Kidney (tissue), 22 donors: ENCODE measurements at places on chromosomes 5 and 9. TPM values are rescaled to one million over a fixed set of nuclear protein-coding genes. Genes with fewer than 3 reads are reported as not detected.

The CXCL14 gene
- total RNA-seq: 104 TPM

DNA sequence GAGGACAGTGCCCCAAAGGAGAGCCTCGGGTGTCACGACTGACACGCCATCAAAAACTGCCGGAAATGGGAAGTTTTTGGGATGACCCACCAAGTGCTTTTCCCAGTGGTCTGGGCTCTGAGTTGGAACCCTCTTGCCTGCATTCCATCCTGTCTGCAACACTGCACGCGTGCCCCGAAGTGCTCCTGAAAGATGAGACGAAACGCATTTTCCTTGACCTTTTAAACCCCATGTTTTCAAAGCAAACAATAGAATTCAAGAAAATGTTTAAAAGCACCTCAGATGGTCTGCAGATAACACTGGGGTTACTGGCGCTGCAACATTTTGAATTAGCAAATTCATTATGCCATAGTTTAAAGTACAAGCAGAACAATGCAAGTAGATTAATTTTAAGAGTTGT, 92.9 kb downstream of the ANKRD18A start:
- no peaks in the 10 kb centered on the region for H3K27me3 ChIP-seq
- no peaks in the 10 kb centered on the region for H3K36me3 ChIP-seq
- H3K27ac ChIP-seq: no peak overlapping the region
- no peaks in the 10 kb centered on the region for H3K4me1 ChIP-seq

DNA sequence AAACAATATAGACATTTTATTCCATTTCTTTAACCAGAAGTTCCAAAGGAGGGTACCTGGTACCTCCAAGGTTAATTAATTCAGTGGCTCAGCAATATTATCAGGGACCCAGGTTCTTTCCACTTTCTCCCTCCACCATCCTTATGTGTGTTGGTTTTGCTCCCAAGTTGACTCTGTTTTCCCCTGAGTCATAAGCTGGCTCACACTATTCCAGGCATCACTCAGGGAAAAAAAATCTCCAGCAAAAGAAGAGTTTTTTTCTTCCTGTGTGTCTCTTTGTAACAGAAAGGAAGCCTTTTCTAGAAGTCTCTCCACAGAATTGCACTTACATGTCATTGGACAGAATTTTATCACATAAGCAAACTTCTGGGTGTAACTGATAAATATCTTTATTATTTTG, 31.2 kb upstream of the GALNT10 start:
- no peak for DNase-seq
- no peak overlapping the region for H3K27ac ChIP-seq
- no peak overlapping the region for H3K4me3 ChIP-seq
- no peaks in the 10 kb centered on the region for H3K36me3 ChIP-seq

DNA sequence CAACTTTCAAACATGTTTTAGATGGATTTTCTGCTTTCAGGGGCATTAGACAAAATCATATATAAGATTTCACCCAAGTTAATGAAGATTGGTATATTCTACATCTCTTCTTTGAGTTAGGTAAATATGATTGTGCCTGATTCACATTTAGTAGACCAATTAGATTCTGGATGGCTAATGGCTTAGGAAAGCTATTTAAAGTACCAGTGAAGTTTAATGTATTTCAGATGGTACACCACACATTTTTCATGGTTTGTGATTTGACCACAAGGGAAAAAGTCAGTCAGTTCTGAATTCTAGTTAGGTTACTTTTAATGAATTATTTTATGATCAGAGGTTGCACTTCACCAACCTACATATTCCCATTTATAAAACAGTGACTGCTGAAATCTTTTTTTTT, 409.7 kb downstream of the ADGRV1 start:
- no peak overlapping the region for H3K4me3 ChIP-seq
- DNase-seq: no peak
- no peak overlapping the region for H3K27ac ChIP-seq
- H3K27me3 ChIP-seq: no peaks in the 10 kb centered on the region

DNA sequence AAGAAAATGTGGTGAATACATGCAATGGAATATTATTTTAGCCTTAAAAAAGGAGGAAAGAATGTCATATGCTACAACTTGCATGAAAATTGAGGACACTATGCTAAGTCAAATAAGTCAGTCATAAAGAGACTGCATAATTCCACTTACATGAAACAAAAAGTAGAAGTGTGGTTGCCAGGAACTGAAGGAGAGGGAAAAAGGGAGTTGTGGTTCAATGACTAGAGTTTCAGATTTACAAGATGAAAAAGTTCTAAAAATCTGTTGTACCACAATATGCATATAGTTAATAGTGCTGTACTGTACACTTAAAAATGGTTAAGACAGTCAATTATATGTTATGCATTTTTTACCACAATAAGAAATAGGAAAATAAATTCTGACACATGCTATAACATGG, 95.4 kb downstream of the SLC44A1 start:
- no peaks in the 10 kb centered on the region for H3K4me1 ChIP-seq
- H3K36me3 ChIP-seq: peaks cover 2% of the 10 kb centered on the region
- no peak for DNase-seq
- no peak overlapping the region for H3K4me3 ChIP-seq
- H3K27me3 ChIP-seq: no peaks in the 10 kb centered on the region

GRCh38 chr5:33362915-33363314, 77.8 kb upstream of the TARS1 start:
- H3K27ac ChIP-seq: no peak overlapping the region
- DNase-seq: no peak
- H3K4me3 ChIP-seq: no peak overlapping the region
- no peaks in the 10 kb centered on the region for H3K36me3 ChIP-seq
- H3K27me3 ChIP-seq: no peaks in the 10 kb centered on the region
- no peaks in the 10 kb centered on the region for H3K4me1 ChIP-seq
